NCI-H1105 (cell line): ENCODE measurements at places on chromosomes 12 and 14.
A peak's percentile ranks its signal among the peaks of the same experiment; 100 is the strongest.

DNA sequence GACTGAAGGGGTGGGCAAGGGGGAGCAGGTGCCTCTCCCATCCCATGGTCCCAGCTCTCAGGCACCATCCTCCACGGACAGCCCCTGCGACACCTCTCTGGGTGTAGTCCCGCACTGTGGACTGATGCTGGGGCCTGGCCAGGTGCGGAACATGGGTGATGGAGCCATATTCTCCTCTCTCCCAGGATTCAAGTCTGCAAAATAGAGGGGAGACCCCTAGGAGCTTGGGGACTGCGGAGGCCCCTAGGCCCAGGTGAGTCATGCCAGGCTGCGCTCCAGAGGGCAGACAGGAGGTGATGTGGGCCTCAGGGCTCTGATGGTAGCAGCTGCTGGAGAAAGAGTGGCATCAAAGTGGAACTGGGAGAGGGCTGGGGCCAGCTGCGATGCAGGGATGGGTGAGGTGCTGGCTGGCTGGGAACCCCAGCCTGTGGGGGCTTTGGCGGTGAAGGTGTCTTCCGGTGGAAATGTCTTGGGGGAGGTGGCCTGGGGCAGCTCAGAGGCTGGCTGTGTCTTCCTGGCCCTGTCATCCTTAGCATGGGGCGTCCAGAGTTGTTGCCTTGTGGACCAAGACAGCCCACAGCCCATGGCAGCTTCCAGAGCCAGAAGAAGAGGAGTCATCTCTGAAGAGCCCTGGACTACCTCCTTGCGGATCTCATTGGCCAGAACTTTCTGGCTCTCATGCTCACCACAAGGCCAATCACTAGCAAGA is 149.1 kb downstream of the KIF26A start:
- DNase-seq, result no peak

GRCh38 chr14:90531497-90531896 is 134.7 kb downstream of the CALM1 start:
- DNase-seq, result no peak

GRCh38 chr14:24332268-24332993 is 2.4 kb downstream of the ADCY4 start:
- DNase-seq, result peak; percentile 57

- DNase-seq, result peak; percentile 16
These were observed at the start of gene INF2 for GRCh38 chr14:104689109-104689880. TSS of gene INF2 (plus strand) at chr14:104689618. CDS start at chr14:104701366, 11,748 bp downstream.
